ENCODE measurements at places on chromosomes 2 and 18.

GRCh38 chr2:45005261-45006002 lies 3.8 kb downstream of the SIX2 start:
- DNase-seq, result no peak

GRCh38 chr2:153232464-153232863 lies 246.1 kb downstream of the RPRM start:
- no peak for DNase-seq

GRCh38 chr2:38551746-38552145 lies 51.0 kb downstream of the HNRNPLL start:
- no peak for DNase-seq

- no peak for DNase-seq
Measured at GRCh38 chr2:133495226-133495625, 73.0 kb downstream of the NCKAP5 start.

DNA sequence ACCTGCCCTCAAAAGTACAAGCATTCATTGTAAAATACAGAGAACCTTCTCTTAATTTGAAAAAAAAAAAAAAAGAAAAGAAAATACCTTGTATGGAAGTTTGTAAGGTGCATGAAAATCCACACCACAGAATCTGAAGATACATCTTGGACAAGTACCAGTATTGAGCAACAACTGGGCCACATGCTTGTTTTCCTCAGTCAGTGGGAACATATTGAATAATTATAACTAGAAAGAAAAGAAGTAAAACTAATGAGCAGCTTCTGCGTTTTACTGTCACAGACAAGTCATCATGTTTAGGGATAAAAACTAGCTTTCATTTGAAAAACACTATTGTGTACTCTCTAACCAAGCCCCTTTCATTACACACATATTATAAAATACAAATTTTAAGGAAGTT lies 5.8 kb upstream of the PEX13 start:
- no peak for DNase-seq

GRCh38 chr2:36356298-36356989 lies 866 bp downstream of the CRIM1 start:
- DNase-seq, result peak; percentile 40

DNA sequence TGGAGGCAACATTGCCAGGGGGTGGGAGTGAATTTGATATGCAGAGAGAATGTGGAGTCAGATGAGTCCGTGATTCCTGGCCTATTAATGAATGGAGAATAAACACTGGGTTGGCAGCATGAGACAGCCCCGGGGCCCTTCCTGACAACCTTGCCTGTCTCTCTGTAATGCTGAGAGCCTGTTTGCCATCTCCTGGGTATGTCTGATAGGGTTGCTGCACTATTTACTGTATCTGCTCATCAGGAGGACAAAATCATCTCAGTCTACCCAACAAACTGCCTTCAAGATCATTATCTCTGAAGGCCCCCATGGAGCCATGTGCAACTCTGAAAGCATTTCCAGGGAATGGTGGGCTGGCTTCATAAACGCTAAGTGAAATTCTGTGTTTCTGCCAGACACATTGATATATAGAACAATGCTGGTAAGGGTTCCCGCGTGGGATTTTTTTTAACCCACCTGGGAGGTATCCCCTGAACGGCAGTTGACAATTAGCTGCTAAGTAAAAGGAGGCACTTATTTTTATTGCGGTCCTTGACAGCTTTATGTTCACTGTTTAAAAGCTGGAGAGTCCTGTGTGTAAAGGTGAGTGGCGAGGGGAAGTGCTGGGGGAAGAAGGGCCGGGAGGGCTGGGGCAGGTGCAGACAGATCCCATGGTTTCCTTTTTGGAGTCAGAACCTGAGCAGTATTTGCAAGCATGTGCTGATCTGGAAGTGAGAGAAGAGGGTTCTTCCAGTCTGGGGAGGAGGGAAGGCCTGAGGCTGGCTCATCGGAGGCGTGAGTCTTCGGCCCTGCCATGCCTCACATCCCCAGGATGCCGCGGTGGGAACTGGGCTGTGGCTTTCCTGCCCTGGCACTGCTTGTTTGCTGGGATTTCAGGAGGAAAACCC lies 64.8 kb downstream of the ARHGAP25 start:
- DNase-seq, result no peak

DNA sequence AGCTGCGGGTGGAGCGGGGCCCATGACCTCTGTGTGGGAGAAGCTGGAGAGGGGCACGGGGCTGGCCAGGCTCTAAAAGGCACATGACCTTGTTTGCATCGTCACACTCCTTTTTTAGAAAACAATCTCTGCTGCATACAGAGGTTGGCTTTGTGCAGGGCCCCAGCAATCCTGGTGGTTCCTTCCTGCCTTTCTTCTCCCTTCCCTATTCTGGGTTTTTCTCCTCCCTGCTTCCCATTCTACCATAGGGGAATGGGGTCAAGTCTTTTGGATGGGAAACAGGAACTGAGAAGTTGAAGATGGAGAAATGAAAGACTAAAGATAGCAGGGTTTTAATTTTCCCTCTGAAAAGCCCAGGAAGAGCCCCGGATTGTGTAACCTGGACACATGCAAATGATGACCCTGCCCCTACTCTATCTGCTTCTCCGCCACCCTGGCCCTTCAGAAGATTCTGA lies 53.9 kb downstream of the ASAP2 start:
- DNase-seq, result no peak

- peak; percentile 34 for DNase-seq
Measured at GRCh38 chr2:151422917-151423439, 13.3 kb downstream of the RIF1 start.

DNA sequence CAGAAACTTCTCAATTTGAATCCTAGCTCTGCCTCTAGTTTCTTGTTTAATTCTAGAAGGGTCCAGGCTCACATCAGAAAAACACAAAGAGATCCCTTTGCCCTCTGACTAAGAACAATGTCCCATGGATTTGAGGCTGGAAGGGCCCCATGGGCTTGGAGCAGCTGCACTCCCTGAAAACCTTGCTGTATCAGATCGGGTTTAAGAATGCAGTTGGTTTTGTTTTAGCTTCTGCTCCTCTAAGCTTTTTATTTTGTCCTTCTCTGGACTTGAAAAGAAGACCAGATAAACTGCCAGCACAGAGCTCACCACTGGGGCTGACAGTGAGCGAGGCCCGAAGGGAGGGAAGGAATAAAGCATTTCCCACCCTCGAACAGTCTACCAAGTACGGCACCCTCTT lies 69.2 kb upstream of the WIPF1 start:
- DNase-seq, result no peak

GRCh38 chr2:102044967-102045489 lies 53.3 kb downstream of the IL1R2 start:
- DNase-seq, result no peak

DNA sequence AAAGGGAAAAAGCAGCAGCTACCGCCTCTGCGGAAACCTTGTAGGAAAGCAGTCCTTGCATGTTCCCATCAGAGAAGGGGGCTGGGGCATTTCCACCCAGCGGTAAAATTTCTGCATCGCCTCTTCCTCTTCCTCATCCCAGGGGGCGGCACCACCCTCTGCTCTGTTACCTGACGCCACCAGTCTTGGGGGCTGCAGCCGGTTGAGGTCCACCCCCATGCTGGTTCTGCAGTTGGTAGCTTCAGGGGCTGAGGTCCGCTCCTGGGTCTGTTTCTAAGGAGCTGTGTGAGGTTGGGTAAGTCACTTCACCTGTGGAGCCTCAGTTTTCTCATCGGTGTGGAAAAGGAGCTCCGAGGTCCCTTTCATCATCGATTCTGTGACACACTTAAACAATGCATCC lies 14.2 kb upstream of the AGAP1 start:
- DNase-seq, result no peak

DNA sequence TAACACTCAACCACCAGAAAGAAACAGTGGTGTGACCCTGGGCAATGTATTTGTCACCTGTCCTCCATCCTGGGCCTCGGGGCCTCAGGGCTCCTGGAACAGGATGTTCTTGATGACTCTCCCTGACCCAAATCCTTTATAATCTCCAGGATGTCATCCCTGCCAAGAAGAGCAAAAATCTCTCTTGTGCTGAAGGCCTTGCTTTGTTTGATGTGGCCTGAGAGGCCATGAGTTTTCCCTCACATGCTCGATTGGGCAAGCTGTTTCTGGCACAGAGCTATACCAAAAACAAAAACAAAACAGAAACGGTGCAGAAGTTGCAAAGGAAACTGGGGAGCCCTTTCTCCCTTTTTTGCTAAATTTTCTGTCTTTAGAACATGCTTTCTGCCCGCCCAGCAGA lies 35.7 kb upstream of the ST3GAL5 start:
- peak; percentile 36 for DNase-seq

DNA sequence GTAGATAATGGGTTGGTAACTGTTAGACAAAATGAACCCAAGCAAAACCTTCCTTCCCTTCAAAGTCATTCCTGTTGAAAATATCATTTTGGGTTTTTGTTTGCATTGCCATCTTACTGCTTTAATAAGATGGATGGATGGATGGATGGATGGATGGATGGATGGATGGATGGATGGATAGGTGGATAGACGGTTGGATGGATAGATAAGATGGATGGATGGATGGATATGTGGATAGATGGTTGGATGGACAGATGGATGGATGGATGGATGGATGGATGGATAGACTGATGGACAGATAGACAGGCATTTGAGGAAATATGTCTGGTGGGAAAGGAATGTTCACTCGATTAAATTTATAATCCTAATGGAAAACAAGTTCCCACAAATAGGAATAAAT lies 133.2 kb downstream of the COL4A4 start:
- DNase-seq, result no peak

DNA sequence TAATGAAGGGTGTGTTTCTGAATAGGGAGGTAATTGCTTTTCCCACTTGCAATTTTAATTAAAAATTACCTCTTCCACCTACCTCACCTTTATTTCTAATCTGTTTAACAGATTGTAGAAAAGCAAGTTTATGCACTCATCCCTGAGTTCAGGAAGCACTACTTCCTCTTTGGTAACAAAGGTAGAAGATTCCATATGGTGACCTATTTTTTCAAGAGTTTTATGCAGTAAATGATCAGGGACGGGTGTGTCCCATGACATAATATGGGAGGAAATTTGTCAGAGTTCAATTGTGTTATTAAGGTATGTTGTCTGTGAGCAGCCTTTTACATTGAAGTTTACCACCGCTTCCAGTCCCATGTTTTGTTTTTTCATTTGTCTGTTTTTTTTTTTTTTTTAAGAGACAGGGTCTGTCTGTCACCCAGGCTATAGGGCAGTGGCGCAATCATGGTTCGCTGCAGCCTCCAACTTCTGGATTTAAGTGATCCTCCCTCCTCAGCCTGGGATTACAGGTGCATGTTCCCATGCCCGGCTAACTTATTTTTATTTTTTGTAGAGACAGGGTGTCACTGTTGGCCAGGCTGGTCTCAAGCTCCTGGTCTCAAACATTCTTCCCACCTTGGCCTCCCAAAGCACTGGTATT lies 68.2 kb downstream of the ASAP2 start:
- DNase-seq, result no peak

DNA sequence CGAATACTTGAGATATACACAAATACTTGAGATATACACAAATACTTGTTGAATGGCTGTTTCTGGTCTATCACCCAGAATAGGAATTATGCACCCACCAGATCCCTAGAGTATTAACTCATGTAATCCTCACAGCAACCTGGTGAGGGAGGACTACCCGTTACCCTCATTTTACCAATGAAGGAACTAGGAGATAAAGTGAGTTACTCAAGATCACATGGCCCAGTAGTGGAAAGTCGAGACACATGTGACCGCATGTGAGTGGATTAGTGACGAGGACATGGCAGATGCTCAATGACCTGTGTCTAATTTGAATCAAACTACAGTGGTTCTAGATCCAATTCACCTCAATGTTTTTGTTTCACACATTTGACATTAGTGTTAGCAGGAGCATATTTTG lies 2.4 kb downstream of the MOGAT1 start:
- DNase-seq, result no peak

DNA sequence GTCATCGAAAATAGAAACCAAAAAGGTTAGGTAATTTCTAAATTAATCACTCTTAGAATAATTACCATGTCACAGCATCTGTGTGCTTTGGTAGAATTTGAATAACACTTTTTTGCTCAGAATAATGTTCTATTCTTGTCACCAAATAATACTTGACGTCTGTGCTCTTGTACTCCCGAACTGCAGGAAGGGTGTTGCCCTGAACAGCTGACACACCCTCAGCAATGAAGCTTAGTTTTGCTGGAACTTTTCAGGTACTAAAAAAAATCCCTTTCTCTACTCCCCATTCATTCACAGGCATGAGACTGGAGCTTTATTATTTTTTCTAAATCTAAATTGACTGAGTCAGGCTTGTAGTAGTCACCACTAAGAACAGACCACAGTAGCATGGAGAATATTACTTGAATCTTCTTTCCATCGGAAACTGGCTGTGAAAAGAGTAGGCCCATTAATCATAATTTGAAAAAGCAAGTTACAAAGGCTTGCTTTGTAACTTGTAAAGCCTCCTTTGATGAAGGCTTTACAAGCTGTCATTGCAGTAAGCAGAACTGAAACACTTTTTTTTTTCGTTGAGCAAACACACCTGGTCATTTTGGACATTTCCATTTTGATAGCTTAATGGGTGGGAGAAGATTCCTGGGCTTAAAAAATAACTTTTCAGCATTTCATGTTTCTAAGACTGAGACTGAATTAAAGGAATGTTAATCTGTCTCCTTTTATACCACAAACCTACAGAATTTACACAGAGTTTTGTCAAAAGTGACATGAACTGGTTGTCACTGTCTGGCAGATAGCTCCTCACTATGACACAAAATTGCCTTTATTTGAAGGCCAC lies 70.3 kb upstream of the PELI1 start:
- DNase-seq, result peak; percentile 41

DNA sequence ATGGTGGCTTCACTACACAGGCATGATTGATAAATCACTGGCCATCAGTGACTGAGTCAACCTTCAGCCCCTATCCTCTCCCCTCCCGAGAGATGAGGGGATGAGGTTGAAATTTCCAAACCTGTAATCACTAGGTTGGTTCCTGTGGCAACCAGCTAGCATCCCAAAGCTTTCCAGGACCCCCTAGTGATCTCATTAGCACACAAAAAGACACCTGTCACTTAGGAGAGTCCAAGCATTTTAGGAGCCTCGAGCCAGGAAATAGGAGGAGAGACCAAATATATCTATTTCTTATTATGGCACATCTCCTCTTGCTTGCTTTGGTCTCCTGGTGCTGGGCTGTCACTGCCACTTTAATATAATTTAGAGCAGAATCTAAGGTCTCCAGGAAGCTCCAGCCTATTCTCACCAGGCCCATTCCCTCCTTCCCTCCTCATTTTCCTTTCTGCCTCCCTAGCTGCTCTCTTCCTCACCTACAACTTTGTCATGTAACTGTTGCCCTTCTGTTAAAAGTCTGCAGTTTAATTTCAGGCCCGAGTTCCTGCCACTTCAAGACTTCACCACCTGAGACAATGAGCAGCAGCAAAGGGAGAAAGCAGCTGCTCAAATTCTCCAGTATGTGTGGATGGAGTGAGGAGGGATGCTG lies 33.2 kb upstream of the NAB1 start:
- no peak for DNase-seq

- DNase-seq, result peak; percentile 9
Measured at GRCh38 chr2:206915121-206915520, 24.2 kb upstream of the CPO start.
